ENCODE measurements at places on chromosomes 11 and 22. TPM values are rescaled to one million over a fixed set of nuclear protein-coding genes. Genes with fewer than 3 reads are reported as not detected.

WNT7B gene
- not detected for total RNA-seq

APLNR gene
- 9.8 TPM for total RNA-seq

KLHDC7B gene
- 0.07 TPM for total RNA-seq

CHKA gene
- total RNA-seq = 143 TPM

CASP4 gene
- not detected for total RNA-seq

CHRDL2 gene
- not detected for total RNA-seq

DESI1 gene
- 43.2 TPM for total RNA-seq

DKK3 gene
- total RNA-seq = 309 TPM

ZNF214 gene
- total RNA-seq = 7.9 TPM

DRICH1 gene
- not detected for total RNA-seq

DMC1 gene
- total RNA-seq = 3.0 TPM

HSPA8 gene
- total RNA-seq = 958 TPM

SERPING1 gene
- total RNA-seq = 42.8 TPM

MCAT gene
- 47.1 TPM for total RNA-seq
